ENCODE measurements at places on chromosomes 11 and 22. TPM values are rescaled to one million over a fixed set of nuclear protein-coding genes. Genes with fewer than 3 reads are reported as not detected.

The SUSD2 gene
- total RNA-seq, result 54.2 TPM

The MS4A12 gene
- total RNA-seq, result not detected

The TH gene
- total RNA-seq, result not detected

The KDM4E gene
- total RNA-seq, result not detected

The TBCEL gene
- 4.7 TPM for total RNA-seq

The FAT3 gene
- total RNA-seq, result 0.38 TPM

The FJX1 gene
- 40.3 TPM for total RNA-seq

The SLN gene
- total RNA-seq, result 0.50 TPM

The EHF gene
- total RNA-seq, result 0.61 TPM

The WNT11 gene
- total RNA-seq, result 1.3 TPM

The IRAG1 gene
- 0.05 TPM for total RNA-seq

The AMPD3 gene
- 8.8 TPM for total RNA-seq

The NOX4 gene
- not detected for total RNA-seq

The SPATA19 gene
- total RNA-seq, result not detected

The ACRV1 gene
- total RNA-seq, result not detected

The FXYD6 gene
- 0.16 TPM for total RNA-seq

The CALCA gene
- total RNA-seq, result not detected

The NEFH gene
- total RNA-seq, result 0.09 TPM

The IFT27 gene
- 22.0 TPM for total RNA-seq

The GCAT gene
- total RNA-seq, result 3.0 TPM

The CLMP gene
- 35.9 TPM for total RNA-seq

The ACTN3 gene
- total RNA-seq, result 0.01 TPM

The PRG3 gene
- total RNA-seq, result not detected

The CST6 gene
- not detected for total RNA-seq

The CDCA5 gene
- total RNA-seq, result 74.6 TPM

The SCGB2A2 gene
- not detected for total RNA-seq

The ANGPTL5 gene
- not detected for total RNA-seq

The SYT8 gene
- total RNA-seq, result not detected

The PCF11 gene
- 28.5 TPM for total RNA-seq

The SCN2B gene
- not detected for total RNA-seq

The RNF26 gene
- 41.1 TPM for total RNA-seq

The ZBTB44 gene
- total RNA-seq, result 7.4 TPM

The CCDC179 gene
- not detected for total RNA-seq

The DEFB131B gene
- not detected for total RNA-seq

The KCNQ1 gene
- 0.24 TPM for total RNA-seq

The SAA1 gene
- total RNA-seq, result not detected

Data from A549 treated with CpdA at 1 μM for 4 hours (cell line).